ENCODE measurements at places on chromosomes 5 and 9.

GRCh38 chr5:67462147-67462546, 265.5 kb upstream of the CD180 start:
- no peak for DNase-seq

GRCh38 chr5:64505769-64506566, at the start of gene RGS7BP:
TSS of gene RGS7BP (plus strand) at chr5:64506015. CDS start at chr5:64506625, 610 bp downstream.
- no peak for DNase-seq

- no peak for DNase-seq
These were observed 98.4 kb downstream of the C9orf152 start for GRCh38 chr9:110109333-110110092.

GRCh38 chr5:134585966-134586365, 46.7 kb downstream of the SAR1B start:
- no peak for DNase-seq

DNA sequence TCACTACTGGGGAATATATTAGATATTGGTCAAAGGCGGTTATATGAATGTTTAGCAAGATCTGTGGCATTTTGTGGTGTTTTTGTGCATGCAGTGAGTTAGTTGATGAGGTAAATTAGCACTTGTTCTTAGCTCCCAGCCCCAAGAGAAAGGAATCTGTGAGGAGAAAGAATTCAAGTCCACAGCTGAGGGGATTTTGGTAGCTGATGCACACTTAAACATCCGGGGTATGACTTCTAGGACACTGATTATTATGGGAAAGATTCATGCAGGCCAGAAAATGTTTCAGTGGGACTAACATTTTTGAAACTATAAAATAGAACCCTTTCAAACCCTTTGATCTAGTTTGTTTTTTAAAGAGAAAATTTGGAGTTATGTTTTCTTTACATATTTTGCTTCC, 118.2 kb upstream of the RPS23 start:
- DNase-seq = no peak

- DNase-seq = no peak
These were observed 31.2 kb upstream of the TARS1 start for GRCh38 chr5:33409435-33410170.

DNA sequence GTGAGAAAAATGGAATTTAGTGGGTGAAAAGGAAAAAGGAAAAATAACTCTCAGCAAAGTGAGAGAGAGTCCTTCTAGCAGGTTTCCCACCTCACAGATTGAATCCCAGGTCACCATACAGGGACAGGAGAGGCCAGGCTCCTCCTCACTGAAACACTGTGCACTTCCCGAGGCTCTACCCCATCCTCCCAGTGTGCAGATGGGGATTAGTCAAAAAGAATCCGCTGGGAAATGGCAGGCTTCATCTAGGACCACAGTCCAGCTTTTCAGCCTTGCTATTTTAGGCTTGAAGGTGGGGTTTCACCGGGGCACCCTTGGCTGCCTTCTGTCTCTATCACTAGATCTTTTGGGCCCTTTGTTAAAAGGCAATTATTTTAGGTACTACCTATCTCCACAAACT, 47.8 kb downstream of the YIPF5 start:
- DNase-seq = no peak

DNA sequence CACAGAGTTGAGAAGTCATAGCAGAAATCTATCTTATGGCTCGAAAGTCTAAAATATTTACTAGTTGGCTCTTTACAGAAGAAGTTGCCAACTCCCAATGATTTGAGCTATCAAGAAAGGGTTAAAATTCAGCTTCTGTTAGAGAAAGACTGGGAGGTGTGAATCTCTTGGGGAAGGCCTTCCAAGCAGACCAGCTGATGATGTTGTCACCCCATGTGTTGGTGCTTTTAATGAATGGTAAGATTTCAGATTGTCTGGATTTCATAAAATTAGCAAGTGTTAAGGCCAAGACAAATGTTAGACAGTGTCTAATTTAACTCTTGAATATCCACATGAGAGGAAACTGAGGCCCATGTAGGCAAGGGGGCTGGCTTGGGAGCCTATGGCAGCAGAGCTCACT, 63.9 kb downstream of the PPARGC1B start:
- no peak for DNase-seq

- DNase-seq = no peak
These were observed 102.0 kb upstream of the PRLR start for GRCh38 chr5:35331956-35332950.

DNA sequence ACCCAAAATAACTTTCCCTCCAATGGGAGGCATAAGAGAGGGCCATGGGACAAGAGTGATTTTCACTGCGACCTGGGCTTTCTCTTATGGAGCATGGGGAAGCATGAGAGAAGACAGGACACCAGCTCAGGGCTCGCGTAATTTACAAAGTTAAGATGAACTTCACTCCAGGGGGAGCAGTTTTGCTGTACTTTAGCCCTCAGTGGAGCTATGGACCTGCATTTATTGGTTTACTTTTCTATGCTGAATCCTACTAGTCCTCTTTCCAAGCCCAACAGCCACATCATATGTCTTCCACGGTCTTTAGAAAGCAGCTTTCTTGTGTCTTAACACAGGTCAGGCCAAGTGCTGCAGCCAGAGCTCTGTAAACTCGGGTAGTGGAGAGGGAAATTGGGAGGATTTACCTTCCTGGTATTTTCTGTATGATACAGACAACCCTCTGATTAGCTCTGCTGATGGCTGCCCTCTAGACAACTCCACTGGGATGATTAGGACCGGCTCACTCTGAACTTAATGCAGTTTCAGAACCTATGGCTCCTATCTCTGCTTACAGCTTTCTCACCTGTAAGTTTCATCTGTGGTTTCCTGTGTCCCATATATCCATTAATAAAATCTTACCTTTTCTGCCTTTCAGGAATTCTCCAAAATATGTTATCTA, 581.0 kb upstream of the RORB start:
- DNase-seq = no peak

DNA sequence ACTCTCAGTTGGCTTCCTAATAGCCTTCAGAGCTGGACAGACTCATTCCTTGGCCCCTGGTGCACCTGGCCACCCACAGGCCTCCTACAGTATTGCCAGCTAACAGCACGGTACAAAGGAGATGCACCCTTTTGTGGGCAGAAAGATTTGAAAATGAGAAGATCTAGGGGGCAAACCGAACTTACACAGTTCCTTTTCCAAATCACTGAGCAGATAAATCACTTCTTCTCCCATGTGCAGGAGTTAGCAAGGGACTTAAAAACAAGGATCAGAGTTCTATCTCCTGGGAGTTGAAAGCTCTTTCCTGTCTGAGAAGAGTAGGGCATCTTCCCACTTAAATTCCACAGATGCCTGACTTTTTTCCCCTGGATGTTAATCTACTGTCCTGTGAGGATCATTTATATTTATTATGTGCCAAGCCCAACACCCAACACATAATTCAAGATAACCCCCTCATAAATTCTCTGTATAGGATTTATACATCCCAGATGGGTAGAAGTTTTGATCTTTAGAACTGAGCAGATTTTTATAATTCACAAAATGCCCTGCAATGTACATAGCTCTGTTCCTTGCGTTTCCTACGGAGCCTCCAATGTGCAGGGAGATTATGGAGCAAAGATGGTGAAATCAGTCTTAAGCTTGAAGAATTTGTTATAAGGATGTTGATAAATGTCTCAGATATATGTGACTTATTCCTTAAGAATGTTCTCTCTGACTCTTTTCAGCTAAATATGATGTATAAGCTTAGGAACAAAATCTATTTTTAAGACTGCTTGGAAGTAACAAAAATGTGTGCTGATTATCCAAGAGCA, 207.2 kb upstream of the DAPK1 start:
- DNase-seq = no peak

- no peak for DNase-seq
These were observed 69.6 kb upstream of the GNAQ start for GRCh38 chr9:78101247-78101646.

DNA sequence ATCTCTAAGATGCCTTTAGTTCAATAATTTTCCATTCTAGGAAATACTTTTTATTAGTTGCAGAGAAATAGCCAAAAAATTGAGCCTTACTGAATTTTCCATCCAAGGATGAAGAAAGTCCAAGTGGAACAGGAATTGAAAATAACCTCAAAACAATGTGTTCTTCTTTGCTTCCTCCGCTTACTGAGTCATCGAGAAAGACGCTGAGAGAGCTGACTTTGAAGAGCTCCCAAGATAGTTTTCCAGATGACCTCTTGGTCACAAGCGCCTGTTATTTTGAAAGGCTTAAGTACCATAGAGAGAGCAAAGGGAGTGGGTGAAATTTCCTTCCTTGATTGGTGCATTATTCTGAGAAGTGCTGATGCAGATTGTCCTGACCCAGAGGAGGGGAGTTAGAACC, 253.5 kb upstream of the ATP10B start:
- no peak for DNase-seq

All from stimulated activated CD8-positive, alpha-beta memory T cell treated with anti-CD3 and anti-CD28 coated beads, Interleukin-7, amount 100 ng/mL, for 1 hour (primary cell).